ENCODE measurements at places on chromosomes 7 and 10.

GRCh38 chr7:95723583-95724180 lies 48.7 kb upstream of the DYNC1I1 start:
- DNase-seq = peak; percentile 46

GRCh38 chr7:119943942-119944600 lies 328.9 kb upstream of the KCND2 start:
- DNase-seq = no peak

DNA sequence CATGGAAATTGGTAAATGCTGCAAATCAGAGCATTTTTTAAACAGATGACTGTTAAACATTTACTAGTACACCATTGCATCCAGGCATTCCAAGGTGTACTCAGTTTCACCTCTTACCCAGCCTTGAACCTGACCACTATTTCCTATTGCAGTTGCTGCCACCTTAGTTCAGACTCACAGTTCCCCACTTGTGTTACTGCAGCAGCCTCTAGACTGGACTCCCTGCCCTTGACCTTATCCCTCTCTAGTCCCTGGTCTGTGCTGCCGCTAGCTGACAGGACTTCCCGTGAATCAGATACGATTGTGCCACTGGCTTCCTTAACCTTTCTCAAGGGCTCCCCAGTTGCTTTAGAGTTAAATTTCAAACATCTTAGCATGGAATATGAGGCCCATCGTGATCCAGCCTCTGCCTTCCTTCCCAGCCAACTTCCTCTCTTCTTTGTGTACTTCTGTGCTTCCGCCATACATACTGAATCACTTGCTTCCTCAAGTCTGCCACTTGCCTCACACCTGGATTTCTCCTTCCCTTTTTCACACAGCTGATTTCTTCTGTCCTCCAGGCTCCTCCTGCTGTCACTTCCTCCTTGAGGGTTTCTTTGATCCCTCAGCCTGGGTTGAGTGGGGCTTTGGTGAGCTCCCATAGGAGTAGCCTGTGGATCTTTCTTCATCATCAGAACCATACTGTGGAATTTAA lies 118.7 kb upstream of the GJD4 start:
- no peak for DNase-seq

DNA sequence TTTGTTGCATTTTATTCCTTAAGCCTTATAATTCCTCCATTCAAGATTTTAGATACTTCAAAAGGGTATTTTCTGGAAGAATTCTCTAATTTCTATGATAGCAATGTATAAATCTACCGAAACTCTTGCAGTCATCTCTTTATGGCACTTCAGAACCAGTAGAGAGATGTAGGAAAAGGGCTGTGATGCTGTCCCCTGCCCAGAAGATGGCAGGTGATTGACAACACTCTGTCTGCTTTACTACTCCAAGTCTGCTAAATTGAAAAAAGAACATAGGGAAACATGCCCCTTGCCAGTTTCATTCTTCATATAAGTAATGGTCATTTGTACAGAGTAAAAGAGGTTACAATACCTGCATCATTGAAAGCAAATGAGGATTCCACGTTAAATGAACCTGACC lies 5.1 kb downstream of the TCTN3 start:
- no peak for DNase-seq

GRCh38 chr10:74960670-74961069 lies 134.3 kb downstream of the KAT6B start:
- no peak for DNase-seq

DNA sequence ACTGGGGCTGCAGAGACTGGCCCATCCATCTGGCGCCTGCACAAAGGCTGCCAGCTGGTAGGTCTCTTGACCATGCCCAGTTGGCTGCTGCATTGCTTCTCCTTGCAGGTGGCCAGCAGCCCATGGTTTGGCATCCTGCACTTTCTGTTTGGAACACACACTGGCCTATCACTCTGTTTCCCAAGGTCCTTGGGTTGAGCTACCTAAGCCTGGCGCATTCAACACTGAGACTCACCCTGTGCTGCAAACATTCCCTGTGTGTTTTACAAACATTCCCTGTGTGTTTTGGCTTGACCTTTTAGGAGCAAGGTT lies 55.5 kb downstream of the TACR2 start:
- no peak for DNase-seq

GRCh38 chr7:157795199-157795598 lies 458.4 kb downstream of the DNAJB6 start:
- no peak for DNase-seq

DNA sequence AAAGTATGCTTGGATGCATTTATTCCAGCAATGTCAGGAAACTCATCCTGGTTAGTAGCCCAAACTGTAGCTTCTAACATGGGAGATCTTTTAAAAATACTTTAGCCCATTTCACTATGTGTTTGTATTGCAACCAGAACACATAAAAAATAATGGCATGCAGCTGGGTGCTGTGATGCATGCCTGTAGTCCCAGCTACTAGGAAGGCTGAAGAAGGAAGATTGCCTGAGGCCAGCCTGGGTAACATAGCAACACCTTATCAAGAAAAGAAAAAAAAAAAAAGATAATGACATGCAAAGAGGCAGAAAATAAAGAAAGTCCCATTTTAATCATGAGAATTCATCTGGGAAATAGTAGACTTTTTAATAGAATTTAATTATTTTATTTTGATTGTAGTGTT lies 517.0 kb upstream of the TEX47 start:
- DNase-seq = no peak

GRCh38 chr7:26305090-26305868 lies 13.6 kb downstream of the SNX10 start:
- DNase-seq = peak; percentile 72

DNA sequence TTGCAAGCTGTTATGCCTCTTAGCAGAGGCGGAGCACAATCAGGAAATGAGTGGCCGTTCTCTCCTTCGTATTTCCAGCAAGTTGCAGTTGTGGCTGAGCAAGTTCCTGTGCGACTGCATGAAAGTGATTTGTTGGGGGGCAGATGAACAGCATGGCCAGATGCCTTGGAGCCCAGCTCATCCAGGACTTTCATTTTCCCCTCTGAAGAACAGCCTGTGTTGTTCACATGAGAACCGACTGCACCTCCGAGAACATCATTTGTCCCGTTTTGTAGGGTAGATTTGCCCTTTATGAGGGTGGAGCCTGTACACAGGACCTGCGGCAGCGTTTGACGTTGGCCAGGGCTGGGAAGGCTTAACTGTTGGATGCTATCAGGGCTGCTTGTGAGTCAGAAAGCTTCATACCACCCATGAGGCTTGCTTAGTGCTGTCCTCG lies 4.4 kb downstream of the BAG3 start:
- DNase-seq = no peak

DNA sequence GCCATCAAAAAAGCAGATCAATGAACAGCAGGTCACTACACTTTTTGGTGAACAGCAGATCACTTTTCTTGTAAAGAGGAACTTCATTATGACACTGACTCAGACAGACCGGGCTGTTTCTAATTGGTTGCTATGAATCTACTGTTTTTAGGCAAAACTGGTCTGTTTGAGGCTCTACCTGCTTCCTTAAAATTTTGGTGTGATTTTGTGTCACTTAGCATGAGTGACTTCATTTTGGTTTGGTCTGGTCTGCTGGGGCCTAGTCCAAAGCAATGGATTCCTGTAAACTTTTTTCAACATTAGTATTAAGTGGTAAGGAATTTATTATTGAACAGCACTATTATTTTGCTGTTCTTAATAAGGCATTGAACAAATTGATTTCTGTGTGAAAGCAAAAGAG lies 41.8 kb upstream of the C10orf71 start:
- no peak for DNase-seq

- peak; percentile 59 for DNase-seq
These were observed 431 bp downstream of the ZYX start for GRCh38 chr7:143381427-143382125.

GRCh38 chr7:29609162-29610037 lies 45.8 kb downstream of the PRR15 start:
- DNase-seq = peak; percentile 61

DNA sequence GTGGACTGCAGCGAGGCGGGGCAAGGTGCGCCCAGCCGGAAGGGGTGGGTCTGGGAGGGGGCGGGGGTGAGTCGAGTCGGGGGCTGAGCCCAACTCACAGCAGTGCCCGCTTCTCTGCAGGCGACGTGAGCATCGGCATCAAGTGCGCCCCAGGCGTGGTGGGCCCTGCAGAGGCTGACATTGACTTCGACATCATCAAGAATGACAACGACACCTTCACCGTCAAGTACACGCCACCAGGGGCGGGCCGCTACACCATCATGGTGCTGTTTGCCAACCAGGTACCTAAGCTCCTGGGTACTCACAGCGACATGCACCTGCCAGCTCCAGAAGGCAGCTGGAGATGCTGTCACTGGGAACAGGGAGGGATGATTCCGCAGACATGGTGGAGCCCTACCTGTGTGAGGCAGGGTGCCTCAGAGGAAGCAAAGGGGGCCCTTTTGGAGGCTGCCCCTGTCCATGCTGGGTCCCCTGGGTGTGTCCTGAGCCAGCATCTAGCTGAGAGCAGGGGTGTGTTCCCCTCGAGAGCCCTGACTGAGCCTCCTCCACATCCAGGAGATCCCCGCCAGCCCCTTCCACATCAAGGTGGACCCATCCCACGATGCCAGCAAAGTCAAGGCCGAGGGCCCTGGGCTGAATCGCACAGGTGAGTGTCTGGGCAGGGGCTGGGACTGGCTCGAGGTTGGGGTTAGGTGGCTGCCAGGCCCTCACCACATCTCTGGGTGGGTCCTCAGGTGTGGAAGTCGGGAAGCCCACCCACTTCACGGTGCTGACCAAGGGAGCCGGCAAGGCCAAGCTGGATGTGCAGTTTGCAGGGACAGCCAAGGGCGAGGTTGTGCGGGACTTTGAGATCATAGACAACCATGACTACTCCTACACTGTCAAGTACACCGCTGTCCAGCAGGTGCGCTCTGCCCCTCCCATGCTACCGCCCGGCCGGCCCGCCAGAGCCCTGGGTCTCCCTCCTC lies 12.8 kb downstream of the FLNC start:
- no peak for DNase-seq

DNA sequence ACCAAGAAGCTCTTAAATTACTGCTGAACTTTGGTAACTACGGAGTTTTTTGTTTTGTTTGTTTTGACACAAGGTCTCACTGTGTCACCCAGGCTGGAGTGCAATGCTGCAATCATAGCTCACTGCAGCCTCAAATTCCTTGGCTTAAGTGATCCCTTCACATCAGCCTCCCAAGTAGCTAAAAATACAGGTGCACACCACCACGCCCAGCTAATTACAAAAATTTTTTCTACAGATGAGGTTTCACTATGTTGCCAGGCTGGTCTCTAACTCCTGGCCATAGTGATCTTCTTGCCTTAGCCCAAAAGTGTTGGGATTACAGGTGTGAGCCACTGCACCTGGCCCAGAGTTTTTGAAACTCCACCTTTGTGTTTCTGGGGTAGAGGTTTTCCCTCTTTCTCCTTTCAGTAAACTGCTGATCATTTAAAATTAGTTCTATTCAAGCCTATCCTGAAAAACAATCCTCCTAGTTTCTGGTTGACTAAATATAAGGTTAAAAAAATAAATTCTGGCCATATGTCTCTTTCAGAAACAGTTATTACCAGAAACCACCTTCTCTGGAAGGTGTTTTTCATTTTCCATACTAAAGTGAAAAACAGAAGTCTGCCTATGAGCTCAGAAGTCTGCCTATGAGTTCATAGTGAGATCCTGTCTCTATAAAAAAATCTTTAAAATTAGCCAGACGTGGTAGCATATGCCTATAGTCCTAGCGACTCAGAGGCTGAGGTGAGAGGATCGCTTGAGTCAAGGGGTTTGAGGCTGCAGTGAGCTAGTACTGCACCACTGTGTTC lies 63.9 kb downstream of the VOPP1 start:
- no peak for DNase-seq

DNA sequence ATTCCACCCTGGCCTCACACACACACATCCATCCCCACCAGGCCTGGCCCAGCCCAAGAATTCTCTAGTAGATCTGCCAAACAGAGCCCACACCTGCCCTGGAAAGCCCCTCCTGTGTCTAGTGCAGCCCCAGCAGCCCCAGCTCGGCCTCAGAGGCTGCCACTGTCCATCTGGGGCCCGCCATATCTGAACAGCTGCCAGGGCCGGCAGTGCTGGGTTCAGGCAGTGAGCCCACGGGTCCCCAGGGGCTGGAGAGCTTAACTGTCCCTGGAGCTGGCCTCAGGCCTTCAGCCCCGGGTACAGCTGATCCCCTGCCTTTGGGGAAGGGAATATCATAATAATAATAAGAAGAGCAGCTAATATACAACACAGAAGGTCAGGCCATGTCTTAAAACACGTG lies 574 bp downstream of the MYL10 start:
- DNase-seq = no peak

- no peak for DNase-seq
These were observed 25.3 kb upstream of the CUX1 start for GRCh38 chr7:101792051-101792681.

- no peak for DNase-seq
These were observed 4.4 kb downstream of the TBX20 start for GRCh38 chr7:35249537-35249907.

DNA sequence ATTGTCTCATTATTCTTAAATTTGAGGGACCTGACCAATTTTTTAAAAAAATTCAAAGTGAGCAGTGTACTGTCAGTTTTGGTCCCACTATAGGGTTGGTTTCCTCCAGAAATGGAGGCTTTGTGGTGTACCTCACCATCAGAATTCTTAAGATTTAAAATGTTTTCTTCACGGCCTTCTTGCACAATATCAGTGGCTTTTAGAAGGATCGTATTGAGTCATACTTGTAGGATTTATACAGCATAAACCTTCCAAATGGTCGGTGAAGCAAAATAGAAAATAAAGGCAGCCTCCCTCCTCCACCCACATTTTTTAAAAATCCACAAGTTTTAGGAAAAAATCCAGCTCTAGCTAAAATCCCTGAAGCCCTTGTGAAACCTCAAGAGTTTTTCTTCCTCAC lies 126.4 kb downstream of the RNLS start:
- no peak for DNase-seq

DNA sequence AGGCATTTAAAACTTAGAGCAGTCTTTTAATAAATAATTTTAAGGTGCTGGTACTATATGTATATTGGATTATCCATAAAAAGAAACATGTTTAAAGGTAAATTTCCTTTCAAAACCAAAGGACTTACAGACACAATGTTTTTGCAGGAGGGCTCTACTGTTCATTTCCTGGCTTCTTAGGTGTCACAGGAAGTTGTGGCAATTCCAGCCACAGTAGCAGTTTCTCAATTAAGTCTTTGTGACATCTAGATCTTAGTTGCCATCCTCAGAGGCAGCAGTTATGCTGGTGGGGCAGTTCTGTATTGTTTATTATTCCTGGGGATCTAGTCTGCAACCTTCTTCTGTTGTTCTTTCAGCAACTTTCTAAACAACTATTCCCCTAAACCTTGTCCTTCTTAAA lies 460.1 kb downstream of the MAGI2 start:
- no peak for DNase-seq

DNA sequence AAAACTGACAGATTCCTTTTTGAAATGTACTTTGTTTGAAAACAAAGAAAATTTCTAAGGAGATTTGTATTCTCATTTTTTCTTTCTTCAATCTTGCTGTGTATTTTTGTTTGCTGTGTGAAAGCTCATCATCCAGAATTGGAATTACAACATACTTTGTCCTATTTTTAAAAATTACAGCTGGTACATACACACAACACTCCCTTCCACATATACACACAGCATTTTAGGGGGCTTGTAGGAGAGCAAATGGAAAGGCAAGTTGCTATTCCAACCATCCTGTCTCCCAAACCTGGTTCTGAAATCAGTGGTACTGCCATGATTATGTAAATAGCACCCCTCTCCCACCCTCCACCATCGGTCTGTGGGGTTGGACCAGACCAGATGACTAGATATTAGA lies 101.1 kb upstream of the SAMD8 start:
- DNase-seq = no peak

Data from HuH-7 (cell line).